ENCODE measurements at places on chromosomes 1 and 21. TPM values are rescaled to one million over a fixed set of nuclear protein-coding genes. Genes with fewer than 3 reads are reported as not detected.

The ZNF683 gene
- total RNA-seq: not detected

The CASQ1 gene
- total RNA-seq: not detected

The DMBX1 gene
- 0.58 TPM for total RNA-seq

The GPR52 gene
- 5.1 TPM for total RNA-seq

The ASAP3 gene
- total RNA-seq: 1.0 TPM

The ZBTB48 gene
- total RNA-seq: 22.0 TPM

The PLA2G2F gene
- not detected for total RNA-seq

The C1QTNF12 gene
- 7.5 TPM for total RNA-seq

The SLC27A3 gene
- 9.7 TPM for total RNA-seq

The GUCA2B gene
- not detected for total RNA-seq

The NCAM2 gene
- total RNA-seq: not detected

The FRRS1 gene
- 2.2 TPM for total RNA-seq

The PRKCZ gene
- 12.2 TPM for total RNA-seq

The SLC22A15 gene
- total RNA-seq: 0.85 TPM

The ESPN gene
- 0.71 TPM for total RNA-seq

The SHISA4 gene
- total RNA-seq: 1.6 TPM

The C2CD4D gene
- 5.6 TPM for total RNA-seq

The LCE1E gene
- total RNA-seq: not detected

The PLA2G2D gene
- not detected for total RNA-seq

The CNIH4 gene
- 42.6 TPM for total RNA-seq

The NBL1 gene
- 15.0 TPM for total RNA-seq

The COL9A2 gene
- 7.5 TPM for total RNA-seq

The TCHH gene
- 0.03 TPM for total RNA-seq

The SRGAP2 gene
- total RNA-seq: 45.8 TPM

The A3GALT2 gene
- total RNA-seq: not detected

The TMEM240 gene
- total RNA-seq: 2.3 TPM

The ZNF695 gene
- 0.58 TPM for total RNA-seq

The CRNN gene
- total RNA-seq: not detected

The ELAVL4 gene
- not detected for total RNA-seq

The SPRR4 gene
- not detected for total RNA-seq

The ADGRB2 gene
- total RNA-seq: 4.5 TPM

The ZBTB8A gene
- total RNA-seq: 0.26 TPM

The FAM110D gene
- total RNA-seq: not detected

The AMY1A gene
- not detected for total RNA-seq

The LHX8 gene
- total RNA-seq: not detected

The PROK1 gene
- not detected for total RNA-seq

The SLC1A7 gene
- not detected for total RNA-seq

The DSCAM gene
- total RNA-seq: not detected

The GPR157 gene
- 23.8 TPM for total RNA-seq

The CXADR gene
- total RNA-seq: 0.37 TPM

The IL19 gene
- total RNA-seq: not detected

The AKR7A3 gene
- 1.6 TPM for total RNA-seq

The WNT3A gene
- total RNA-seq: not detected

The VPS45 gene
- total RNA-seq: 26.9 TPM

The IFI44 gene
- total RNA-seq: 25.8 TPM

The PTGFRN gene
- 11.1 TPM for total RNA-seq

The HFM1 gene
- not detected for total RNA-seq

The DYNLT5 gene
- total RNA-seq: not detected

The EVI5 gene
- total RNA-seq: 31.8 TPM

The TEX38 gene
- total RNA-seq: not detected

The DMRTA2 gene
- not detected for total RNA-seq

The TNFRSF18 gene
- 105 TPM for total RNA-seq

The PGLYRP4 gene
- total RNA-seq: 0.26 TPM

The OR2G6 gene
- total RNA-seq: not detected

The SPRR5 gene
- total RNA-seq: not detected

The PCBP3 gene
- total RNA-seq: 11.6 TPM

The HES3 gene
- total RNA-seq: not detected
